ENCODE measurements at places on chromosomes 5 and 9.
A peak's percentile ranks its signal among the peaks of the same experiment; 100 is the strongest.

DNA sequence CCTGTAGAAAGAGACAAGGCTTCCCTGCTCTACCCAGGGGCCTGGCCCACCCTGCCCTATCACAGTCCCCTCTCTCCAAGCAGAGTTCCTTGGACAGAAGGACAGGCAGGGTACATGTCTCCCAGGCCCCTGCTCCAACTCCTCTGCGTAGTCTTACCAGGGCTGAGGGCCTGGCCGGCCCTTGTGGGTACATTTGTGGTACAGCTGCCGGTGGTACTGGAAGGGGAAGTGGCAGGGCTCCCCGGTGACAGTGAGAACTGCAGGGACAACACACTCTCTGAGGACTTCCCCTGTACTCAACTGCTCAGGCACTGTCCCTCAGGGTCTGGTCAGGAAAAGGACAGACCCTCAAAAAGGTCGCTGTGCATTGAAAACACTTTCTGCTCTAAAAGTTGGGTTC is 3.6 kb downstream of the F12 start:
- DNase-seq = no peak

- DNase-seq = no peak
Measured at GRCh38 chr5:10125116-10125515, 124.6 kb downstream of the ATPSCKMT start.

- DNase-seq = no peak
Measured at GRCh38 chr5:26012078-26012477, 1026.3 kb downstream of the CDH9 start.

DNA sequence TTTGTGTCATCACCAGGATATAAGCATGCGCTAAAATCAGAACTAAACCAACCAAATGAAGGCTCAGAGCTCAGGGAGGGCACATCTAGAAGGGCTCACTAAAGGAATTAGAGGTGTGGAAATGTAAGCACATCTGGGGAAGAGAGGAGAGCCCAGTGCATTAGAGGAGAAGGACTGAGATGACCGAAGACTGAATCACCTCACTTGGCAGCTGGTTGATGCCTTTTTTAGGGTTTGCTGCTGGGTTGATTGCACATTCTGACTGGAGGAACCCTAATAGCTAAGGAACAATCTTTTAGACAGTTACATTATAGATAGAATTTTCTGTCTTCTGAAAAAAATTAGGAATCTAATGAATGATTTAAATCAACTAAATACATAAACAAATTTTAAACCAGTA is 8.2 kb upstream of the IFNA21 start:
- no peak for DNase-seq

- DNase-seq = no peak
Measured at GRCh38 chr5:68007451-68007850, 208.1 kb upstream of the PIK3R1 start.

DNA sequence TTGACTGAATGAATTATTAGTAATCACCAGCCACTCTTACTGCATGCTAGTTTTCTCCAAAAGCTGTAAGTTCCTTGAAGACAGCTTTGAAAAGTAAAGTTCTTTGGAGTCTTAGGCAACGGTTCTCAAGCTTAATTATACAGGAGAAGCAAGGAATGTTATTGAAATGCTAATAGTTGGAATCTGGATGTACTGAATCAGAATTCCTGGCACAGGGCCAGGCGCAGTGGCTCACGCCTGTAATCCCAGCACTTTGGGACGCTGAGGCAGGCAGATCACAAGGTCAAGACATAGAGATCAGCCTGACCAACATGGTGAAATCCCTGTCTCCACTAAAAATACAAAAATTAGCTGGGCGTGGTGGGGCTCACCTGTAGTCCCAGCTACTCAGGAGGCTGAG is 33.4 kb downstream of the GRIA1 start:
- DNase-seq = no peak

DNA sequence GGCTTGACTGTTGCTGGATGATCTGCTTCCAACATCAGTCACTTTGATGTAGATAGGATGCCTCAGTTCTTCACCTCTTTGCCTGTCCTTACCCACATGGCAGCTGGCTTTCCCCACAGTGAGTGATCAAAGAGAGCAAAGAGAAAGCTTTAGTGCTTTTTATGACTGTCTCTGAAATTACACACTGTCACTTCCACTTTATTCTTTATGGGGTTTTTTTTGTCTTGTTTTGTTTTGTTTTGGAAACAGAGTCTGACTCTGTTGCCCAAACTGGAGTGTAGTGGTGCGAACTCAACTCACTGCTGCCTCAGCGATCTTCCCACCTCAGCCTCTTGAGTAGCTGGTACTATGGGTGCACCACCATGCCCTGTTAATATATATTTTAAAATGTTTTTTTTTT is 32.4 kb upstream of the C5orf24 start:
- DNase-seq = no peak

DNA sequence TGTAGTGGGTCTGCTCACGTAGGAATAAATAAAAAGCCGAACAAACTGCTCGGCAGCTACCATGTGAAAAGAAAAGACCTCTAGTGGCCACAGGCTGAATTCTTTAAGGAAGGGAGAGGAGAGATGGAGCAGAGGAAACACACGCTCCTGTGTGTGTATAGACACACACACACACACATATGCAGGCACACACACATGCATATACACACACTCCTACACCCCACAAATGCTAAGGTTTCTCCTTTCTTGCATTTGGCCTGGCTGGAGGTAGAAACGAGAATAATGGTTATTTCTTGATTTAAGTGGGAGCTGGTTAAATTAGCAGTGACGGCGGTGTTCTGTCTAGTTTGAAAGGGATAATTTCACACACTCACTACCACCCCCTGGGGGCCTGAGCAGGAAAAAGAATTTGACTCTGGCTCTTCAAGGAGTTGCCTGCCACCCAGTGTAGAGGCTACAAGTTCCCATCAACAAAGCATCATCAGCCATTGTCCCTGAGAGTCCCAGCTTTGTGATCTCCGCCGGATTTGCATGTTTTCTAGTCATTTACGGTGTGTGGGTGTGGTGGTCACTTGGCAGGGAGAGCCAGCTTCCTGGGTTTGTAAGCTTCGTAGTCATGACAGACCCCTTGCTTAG is at the start of gene INSYN2B:
Gene INSYN2B (minus strand): TSS at position 78 of the 636 bp plus-strand sequence. CDS start 96,597 bp downstream, outside the sequence.
- DNase-seq = peak; percentile 44

DNA sequence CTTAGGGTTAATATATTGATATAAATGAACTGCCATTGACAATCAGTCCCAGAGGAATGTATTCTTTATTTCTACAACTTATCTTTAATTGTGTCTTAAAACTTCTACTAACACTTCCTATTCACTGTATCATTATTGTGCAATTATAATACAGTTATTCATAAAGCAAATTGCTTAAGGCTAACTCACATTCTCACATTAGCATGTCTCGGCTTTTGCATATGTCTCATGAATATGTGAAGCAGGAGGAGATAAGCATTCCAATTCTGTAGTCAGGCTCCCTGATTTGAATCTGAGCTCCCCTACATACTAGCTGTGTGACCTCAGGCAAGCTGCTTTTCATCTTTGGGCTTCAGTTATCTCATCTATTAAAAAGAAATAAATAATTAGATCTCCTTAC is 45.4 kb downstream of the PLGRKT start:
- DNase-seq = no peak

- no peak for DNase-seq
Measured at GRCh38 chr5:173326501-173326960, 1.7 kb downstream of the STC2 start.

DNA sequence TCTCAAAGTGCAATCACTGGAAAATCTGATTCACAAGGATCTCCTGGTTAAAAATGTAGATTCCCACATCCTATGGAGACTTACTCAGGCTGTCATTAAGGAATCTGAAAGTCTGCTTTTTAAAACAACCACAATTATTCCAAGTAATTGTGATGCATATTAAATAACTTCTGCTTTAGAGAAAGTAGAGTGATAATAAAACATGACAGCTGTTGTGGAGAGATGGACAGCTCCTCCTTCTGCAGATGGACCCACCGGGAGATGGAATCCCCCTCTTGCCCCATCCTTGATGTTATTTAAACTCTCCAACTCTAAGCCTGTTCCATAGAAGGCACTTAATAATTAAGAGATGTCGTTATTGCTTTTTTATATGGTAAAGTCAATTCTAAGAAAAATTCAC is 802.2 kb downstream of the CDH12 start:
- DNase-seq = no peak

Data from frontal cortex (tissue), 4 donors.